Kasumi-1 (cell line): ENCODE measurements at places on chromosomes 3 and 15.

GRCh38 chr3:87311309-87311708 is 34.9 kb upstream of the POU1F1 start:
- DNase-seq = no peak

DNA sequence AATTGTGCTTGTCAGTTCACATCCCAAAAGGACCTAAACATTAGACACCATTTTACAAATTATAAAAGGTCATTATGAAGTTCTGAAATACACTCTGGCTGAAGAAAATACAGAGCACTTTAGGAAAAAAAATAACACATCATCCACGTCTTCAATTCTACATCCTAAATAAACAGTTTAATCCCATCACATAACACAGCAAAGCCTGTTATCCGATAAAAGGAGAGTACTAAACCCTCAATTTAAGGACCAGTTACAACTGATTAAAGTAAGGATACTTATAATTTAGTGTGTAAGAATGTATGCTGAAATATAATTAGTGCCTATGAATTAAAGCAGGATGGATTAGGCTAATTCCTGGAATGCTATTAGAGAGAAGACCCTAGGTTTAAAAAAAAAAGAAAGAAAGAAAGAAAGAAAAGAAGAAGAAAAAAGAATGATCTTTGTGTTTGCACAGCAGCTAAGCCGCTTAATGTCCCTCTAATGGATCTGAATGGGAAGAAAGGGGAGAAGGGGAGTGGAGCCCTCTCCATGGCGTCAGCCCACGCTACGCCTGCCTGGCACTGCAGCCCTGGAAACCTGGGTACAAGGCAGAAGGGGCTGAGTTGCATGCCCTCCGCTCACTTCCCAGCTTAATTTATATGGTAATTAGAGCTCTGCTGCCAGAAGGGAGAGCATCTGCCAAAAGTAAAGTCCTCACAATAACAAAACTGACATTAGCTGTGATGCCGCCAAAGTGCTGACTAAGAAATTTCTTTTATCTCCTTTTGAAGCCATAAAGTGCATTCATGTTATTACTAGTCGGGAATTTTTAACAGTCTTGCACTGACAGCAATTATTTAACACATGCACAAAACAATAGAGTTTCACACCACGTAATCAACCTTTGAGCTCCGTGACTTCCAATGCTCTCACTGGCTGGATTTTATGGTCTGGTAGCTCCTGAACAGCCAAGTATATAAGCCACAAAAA is 90.0 kb downstream of the FSIP1 start:
- no peak for DNase-seq

- DNase-seq = no peak
Observed at GRCh38 chr15:44261007-44261706, 27.4 kb upstream of the GOLM2 start.

DNA sequence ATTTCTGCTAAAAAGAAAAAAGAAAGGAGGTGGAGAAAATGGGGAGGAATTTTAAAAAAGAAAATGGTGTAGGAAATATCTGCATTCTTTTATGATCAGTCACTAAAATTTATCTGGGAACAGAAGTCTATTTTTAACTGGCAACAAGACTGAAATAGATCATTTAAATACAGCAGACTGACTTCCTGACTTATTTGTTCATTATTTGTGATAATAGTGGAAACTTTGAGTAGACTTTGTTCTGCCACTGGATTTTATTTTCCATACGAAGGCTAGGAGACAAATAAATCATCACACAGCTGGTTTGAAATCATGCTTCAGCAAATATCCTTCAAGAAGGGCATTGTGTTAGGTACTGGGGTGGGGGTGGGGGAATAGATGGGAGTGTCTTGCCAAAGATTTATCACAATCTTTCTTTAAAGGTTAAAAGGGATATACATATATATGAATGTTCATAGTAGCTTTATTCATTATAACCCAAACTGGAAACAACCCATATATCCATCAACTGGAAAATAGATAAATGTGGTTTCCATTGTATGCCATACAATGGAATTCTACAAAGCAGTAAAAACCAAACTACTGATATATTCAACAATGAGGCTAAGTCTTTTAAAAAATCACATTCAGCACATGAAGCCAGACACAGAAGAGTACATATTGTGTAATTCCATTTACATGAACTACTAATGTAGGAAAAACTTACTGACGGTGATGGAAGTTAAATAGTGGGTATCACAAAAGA is 4.7 kb upstream of the CLASP2 start:
- no peak for DNase-seq

GRCh38 chr15:67823314-67824196 is 1.8 kb upstream of the SKOR1 start:
- DNase-seq = no peak

DNA sequence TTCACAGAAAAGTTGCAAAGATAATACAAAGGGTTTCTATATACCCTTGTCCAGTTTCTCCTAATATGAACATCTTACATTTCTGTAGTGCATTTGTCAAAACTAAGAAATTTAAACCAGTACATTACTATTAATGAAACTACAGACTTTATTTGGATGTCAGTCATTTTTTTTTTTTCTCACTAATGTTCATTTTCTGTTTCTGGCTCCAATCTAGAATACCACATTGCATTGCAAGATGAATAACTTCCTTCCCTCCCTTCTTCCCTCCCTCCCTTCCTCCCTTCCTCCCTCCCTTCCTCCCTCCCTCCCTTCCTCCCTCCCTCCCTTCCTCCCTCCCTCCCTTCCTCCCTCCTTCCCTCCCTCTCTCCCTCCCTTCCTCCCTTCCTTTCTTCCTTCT is 509.2 kb upstream of the MCTP2 start:
- no peak for DNase-seq

GRCh38 chr15:64599716-64600115 is 139.3 kb downstream of the ZNF609 start:
- no peak for DNase-seq

DNA sequence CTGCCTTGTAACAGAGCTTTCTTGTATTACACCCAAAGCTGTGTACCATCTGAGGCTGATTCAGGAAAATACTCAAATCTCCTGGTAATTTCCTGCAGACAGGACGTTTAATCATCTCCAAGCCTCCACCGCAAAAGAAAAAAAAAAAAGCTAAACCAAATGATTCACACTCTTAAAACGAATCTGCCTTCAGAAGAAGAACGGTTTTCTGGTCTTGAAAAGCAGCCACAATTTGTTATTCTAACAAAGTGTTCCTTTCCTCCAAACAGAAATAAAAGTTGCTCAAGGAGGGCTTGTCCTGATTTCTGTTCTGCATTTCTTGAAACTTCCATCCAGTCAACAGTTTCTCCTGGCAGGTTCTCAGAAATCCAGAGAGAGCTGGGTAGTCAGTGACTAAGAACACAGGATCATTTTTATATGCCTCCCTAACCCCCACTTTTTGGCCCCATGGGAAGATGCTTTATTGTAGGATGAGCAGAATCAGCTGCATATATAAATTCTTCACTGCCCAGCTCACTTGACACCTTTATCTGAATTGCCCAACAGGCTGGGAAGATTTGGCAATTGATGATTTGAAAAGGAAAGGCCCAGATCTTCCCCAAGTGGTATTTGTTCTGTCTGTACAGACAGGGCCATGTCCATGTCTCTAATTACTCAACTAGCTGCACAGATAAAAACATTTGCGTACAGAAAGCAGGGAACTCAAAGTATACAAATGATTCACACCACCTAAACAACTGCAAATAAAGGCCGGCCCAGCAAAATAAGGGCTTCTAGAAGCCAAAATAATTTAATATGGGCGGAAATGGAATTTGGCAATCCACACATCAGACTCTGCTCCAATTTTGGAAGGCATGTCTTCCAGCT is 41.0 kb upstream of the PRICKLE2 start:
- DNase-seq = no peak

GRCh38 chr3:157132936-157133335 is 27.0 kb downstream of the CCNL1 start:
- no peak for DNase-seq

GRCh38 chr15:74390647-74391288 is 23.3 kb upstream of the CYP11A1 start:
- peak; percentile 47 for DNase-seq

DNA sequence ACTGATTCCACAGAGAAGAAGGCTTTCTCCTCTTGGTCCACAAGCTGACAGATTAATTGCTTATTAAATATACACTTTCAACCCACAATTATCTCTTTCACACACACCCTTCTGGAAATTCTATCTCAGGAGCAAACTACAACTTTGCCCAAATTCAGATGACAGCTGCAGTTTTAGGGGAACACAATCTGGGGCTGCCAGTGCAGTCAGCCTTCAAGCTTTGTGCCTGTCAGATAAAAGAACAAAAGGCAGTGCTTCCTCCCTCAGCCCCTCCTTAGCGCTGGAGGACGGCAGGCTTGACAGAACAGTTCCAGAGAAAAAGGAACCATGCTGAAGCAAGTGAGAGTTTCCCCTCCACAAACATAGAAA is 99.6 kb downstream of the TMCC1 start:
- DNase-seq = peak; percentile 51

DNA sequence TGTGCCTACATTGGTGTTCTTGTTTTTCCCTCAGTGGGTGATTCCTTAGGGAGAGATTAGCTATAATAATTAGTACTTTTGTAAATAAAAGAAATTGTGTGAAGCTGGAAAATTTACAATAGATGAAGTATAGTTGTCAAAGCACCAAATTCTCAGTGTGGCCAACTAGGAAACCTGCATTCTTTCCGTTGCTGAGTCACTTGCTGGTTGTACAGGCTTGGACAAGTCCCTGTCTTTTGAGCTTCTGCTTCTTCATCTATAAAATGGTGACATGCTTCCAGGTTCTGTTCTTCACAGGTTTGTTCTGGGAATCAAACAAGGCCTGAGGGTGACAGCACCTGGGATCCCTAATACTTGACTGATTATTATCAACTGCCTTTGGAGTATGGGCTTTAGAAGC is 184.1 kb upstream of the HES1 start:
- DNase-seq = no peak

- DNase-seq = peak; percentile 81
Observed at GRCh38 chr15:48507416-48508065, 138.0 kb downstream of the FBN1 start.

DNA sequence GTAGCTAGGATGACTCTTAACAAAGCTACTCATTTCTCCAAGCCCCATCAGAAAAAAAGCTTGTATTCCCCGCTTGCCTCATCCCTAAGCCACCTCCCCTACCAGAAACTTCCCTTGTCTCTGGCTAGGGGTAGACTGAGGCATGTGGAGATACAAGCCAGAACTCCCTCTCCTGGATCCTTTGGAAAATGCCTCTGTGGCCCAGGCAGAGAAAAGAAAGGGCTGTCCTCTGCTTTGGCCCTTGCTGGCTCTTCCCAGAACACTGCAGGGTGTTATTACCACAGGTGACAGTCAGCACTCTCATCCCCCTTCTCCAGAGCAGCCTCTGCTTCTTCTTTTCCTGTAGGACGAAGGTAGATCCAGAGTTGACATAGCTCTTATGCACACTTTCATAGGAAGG is 15.2 kb downstream of the RMDN3 start:
- no peak for DNase-seq

- no peak for DNase-seq
Observed at GRCh38 chr3:29758434-29759322, 477.8 kb downstream of the RBMS3 start.

DNA sequence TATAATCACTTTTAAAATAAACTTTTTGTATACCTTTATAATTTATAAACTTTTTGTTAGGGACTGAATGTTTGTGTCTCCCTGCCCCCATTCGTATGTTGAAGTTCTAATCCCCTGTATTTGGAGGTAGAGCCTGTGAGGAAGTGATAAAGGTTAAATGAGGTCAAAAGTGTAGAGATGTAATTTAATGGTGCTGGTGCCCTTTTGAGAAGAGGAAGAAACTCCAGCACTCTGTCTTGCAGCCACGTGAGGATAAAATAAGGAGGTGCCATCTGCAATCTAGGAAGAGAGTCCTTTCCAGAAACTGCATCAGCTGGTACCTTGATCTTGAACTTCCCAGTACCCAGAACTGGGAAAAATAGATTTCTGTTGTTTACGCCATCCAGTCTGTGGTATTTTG is 106.1 kb upstream of the RGMA start:
- no peak for DNase-seq

GRCh38 chr3:157810924-157811718 is 295.1 kb downstream of the SHOX2 start:
- DNase-seq = no peak

DNA sequence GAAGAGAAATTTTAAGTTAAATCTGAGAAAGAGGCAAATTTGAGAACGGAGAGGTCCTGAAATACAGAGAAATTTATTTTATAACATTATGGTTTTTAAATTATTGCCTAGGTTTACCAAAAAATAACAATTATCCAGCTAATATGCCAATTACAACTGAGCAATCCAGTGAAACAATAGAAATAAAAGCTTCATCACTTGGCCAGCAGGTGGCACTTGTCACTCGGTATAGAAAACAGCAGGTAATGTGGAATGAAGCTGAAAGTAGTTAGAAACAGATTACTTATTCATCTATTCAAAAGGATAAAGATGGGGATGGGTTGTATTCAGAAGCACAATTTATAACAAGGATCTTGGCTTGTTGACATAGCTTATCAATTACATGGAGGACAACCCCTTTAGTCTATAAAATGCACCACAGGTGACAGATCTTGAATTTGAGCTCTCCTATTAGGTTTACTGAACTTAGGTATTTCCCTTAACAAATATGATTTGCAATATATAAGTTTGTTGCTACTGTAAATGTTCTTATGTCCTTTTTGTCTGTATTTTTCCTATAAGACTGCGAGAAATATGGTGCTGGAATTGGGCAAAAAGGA is 70.1 kb upstream of the GUCA1C start:
- DNase-seq = peak; percentile 67

GRCh38 chr3:27387625-27388024 is 18.4 kb upstream of the NEK10 start:
- no peak for DNase-seq

- DNase-seq = no peak
Observed at GRCh38 chr3:38558864-38559263, 62.7 kb downstream of the EXOG start.

GRCh38 chr3:53170325-53171063 is 9.5 kb downstream of the PRKCD start:
- no peak for DNase-seq

- DNase-seq = no peak
Observed at GRCh38 chr15:89784686-89784960, 8.5 kb downstream of the MESP2 start.

DNA sequence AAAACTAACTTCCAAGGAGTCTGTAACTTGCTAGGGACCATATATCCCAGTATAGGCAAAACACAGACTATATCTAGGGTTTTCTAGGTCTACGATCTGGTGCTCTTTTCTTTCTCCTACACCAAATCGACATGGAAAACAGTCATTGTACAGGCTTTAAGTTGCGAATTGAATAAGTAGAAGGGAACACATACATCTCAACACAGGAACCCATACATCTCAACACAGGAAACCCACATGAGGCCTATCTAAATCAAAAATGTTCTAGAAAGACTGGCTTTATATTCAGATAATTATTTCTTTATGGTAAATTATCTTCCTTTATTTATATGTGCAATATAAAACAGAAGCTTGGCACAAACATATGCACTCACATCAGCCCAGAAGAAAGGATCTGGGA is 126.6 kb downstream of the ADAM10 start:
- DNase-seq = no peak
